ENCODE measurements at places on chromosomes 12 and 14.

DNA sequence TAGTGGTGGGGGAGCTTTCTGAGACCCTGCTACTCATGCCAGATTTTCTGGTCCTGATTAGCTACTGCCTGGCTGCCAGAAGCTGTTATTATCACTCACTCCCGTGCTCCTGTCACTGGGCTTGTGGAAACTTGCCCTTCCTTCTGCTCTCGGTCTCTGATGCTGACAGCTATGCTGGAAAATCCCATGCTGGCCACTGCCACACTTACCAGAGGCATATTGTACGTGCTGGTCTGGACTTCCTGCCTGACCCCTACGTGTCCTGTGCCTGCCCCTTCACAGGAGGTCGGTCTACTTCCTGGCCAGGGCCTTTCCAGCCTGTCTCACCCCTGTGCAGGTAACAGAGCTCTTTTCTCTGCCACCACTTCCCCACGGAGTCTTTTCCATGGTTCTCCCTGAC lies 149.4 kb upstream of the PLEKHG7 start:
- no peak for DNase-seq

GRCh38 chr12:57342207-57342691 lies 88.6 kb downstream of the R3HDM2 start:
- no peak for DNase-seq

DNA sequence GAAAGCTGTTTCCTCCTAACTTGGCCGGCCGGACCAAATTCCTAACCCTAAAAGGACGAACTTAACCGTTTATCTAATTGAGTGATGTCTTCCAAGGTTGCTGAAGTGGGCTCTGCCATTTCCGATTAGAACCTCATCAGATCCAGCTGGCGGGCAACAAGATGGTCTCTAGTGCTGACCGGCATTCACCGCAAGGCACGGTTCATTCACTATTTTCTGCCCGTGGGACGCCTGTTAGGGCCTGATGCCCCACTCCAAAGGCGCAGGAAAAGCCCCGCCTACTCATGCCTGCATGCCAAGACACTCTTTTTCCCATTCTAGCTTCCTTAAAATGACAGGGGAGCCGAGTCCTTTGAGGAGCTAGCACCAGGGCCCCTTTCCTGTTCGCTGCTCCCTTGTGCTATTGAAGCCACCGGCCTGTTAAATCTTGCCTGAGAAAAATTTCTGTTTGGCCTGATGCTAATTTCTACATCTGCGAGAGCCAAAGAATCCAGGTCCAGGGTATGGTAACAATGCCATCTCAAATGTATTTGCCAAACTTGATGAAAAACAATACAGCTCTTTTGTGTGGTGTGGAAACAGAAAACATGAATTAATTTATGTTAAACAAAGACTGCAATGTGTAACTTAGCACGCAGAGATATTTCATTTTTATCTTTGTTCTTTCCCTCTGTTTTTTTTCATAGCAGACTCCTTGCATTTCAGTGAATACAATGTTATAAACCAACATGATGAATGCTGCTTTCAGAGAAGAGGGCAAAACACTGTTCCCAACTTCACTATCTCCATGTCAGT lies 1071.2 kb upstream of the USP15 start:
- DNase-seq: no peak

DNA sequence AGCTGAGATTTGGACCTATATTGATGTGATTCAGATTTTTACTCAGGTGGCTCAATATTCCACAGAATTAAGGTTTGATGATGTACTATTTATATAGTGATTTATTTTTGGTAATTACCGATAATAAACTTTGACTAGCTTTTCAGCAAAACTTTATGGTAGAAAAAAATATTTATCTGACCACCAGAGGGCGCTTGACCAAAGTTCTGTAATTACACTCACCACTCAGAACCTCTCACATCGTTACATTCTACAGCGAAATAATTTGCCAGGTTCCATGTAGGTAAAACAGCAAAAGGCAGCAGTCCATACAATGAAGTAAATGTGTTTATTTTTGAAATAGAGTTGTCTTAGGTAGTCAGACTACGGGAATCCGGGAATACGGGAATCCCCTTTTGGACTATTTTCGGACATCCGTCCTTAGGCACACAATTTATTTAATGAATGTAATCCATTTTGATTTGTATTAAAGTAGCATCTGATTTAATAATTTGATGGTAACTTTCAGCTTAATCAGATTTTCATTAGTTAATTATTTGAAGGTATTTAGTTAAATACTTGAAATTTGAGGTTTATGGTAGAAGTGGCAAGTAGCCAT lies 143.0 kb upstream of the DDHD1 start:
- no peak for DNase-seq

DNA sequence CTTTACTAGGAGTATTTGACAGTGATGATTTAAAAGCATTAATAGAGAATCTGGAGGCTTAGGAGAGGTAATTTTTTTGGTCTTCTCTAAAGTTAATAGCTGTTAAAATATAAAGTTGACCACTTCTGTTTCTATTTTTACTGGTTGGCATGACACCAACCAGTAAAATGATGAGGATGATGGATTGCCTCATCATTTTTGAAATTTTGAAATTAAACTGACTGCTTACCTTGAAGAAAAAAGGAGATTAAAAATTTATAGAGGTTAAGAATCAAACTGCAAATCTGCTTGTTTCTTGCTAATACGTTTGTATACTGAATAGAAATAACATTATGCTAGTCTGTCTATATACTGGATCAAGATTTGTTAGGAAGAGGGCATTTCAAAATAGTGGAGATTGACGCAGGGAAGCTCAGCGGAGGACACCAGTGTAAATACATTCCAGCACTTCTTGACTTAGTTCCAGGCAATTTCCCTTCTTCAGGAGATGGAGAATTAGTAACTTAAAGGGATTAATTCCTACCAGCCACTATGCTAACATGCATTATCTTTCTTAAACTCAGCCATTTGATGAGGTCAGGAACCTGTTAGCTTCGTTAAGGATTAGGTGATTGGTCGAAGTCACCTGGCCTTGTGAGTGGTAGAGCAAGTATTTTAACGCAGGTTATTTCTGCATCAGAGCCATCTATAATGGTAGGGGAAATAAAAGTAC lies 3.6 kb downstream of the EID3 start:
- DNase-seq: no peak

DNA sequence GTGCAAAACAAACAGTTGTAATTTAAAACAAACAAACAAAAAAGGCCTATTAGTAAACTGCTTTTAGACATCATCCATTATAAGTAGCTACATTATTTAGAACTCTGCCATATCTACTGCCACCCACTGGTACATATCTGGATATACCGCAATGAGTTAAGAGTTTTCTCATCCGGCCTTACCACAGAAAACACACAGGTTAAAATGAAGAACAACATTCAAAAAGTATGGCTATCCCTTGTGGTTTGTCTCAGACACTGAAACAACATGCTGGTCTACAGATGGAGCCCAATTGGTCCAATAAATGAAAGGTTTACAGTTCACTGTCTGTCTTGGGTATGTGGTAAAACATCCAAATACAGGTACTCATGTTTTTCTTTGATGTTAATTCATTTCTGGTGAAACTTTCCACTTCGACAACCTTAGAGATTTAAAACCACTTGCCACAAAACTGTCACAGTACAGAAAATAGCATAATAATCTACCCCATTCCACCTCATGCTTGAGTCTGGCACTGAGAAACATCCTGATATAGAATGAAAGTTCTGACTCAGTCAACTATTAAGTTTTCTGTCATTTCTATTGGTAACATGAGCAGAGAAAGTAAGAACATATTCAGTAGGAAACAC lies 354.3 kb downstream of the CEP128 start:
- no peak for DNase-seq

DNA sequence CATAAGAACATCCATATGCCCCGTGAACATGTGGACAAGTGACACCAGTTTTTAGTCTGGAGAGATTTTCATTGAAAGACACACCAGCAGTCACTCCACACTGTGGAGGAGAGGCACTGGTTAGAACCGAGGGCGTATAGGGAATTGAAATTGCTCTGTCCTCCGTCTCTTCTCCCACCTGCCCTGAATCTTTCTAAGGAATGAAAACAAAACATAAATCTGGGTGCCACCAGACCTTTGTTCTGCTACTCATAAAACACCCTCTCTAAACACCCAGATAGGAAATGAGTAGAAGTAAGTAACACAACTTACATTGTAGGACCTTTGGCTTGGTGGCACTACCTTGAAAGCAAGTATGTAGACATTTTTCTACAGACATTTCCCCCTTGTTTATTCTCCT lies 37.1 kb upstream of the STON2 start:
- DNase-seq: no peak

GRCh38 chr12:85782711-85783110 lies 53.5 kb downstream of the RASSF9 start:
- DNase-seq: no peak

GRCh38 chr12:52335598-52336262 lies 14.5 kb upstream of the KRT83 start:
- no peak for DNase-seq

- no peak for DNase-seq
Measured at GRCh38 chr14:30225176-30225575, 297.5 kb upstream of the PRKD1 start.

DNA sequence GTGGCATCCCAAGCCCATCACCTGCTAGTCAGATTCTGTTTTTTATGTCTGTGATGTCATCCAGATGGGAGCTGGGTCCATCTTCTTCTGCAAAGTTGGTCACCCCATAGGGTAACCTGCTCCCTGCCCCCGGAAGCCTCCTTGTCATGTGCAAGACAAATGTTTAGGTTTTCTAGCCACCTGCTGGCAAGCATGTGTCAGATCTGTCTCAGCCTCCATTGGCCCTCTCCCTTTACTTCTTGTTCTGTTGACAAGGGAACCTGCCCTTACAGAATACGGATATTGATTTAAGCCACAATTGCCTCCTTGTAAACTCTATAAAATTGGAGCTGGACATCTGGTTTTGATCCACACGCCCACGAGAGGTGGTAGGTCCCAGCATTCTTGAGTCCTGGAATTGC lies 7.5 kb downstream of the NTF3 start:
- no peak for DNase-seq

DNA sequence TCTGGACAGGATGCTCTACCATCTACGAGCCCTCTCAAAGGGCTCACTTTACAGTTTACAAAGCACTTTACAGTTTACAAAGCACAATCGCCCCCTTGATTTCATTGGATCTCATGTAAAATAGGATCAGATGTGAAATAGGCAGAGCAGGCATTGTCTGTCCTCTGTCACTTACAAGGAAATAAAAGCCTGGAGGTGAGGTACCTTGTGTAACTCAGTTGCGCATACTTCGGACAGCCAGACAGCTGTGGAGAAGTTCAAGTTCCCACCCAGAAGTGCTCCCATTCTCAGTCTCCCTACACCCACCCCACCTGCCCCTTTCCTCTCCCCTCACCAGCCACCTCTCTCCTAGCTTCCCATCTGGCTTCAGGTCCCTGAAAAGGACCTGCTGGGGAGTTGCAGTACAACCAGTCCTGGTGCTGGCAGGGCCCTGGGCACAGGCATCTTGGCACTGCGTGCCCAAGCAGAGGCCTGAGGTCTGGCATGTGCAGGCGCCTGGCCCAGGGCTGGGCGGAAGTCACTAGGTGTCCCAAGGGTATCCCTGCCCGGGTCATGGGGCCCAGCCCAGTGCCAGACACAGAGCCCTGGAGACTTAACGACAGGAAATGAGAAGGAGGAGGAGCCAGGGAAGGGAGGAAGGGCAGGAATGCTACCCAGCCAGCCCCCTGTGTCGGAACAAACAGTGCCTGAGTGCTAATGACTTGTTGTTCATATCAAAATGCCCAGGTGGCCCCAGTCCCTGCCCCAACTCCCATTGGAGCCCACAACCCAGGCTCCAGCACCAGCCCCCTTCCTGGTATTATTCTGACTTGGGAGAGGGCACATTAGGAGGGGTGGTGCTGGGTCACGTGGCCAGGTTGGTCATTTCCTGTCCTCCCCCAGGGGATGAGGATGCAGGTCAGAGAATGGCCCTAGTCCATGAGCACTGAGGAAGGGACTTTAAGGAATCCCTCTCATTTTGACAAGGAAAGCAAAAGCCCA lies 5.4 kb downstream of the RAPGEF3 start:
- no peak for DNase-seq

DNA sequence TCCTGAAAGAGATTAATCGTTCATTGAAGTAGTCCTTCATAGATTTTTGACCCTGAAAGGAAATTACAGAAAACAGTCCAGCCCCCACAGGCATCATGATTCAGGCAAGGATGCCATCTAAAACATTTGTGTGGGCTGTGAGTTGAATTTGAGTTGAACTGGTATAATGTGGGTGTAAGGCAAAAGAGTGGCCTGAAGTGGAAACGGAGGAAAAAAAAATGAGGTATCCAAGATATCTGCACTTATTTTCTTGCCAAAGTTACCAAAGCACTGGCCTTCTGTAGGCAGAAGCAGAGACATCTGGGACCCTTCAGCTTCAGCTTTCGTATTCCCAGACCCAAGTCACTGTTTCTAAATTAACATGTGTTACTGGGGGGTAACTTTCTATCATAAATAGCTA lies 105.1 kb upstream of the DIO2 start:
- no peak for DNase-seq

- DNase-seq: no peak
Measured at GRCh38 chr12:49105504-49106084, 5.1 kb downstream of the LMBR1L start.

DNA sequence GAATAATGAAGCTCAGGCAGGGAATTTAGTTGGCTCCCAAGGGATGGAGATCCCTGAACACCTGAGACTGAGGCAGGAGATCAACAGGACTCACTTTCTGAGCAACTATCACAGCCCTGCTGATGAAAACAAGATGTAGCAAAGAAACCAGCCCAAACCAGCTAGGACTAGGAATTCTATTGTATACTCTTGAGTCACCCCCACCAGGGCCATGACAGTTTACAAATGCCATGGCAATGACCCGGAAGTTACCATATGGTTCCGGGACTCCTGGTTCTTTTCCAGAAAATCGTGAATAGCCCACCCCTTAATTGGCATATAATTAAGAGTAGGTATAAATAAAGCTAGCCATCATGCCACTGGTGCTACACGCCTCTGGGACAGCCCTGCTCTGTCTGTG lies 46.0 kb upstream of the OASL start:
- DNase-seq: no peak

DNA sequence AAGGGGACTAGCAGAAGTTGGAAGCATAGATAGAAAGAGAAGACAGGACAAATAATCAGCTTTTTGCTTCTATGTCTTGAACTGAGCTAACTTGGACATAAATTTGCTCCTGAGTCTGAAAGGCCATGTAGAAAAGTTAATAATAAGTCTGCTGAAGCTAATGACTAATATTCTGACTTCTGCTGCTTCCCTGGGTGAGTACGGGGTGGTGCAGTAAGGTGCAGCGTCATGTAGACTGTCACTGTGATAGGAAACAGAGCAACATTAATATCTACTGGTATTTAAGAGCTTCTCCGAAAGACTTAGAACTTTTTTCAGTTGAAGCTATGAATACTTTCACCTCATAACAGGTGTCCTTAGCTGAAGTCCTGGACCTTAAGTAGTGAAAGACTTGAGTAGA lies 34.1 kb upstream of the CPM start:
- DNase-seq: no peak

- no peak for DNase-seq
Measured at GRCh38 chr12:39581592-39581991, 38.0 kb downstream of the ABCD2 start.

All from AG04449 (cell line).